ENCODE measurements at places on chromosomes 2 and 18.

- DNase-seq: no peak
Measured at GRCh38 chr18:25786758-25787157, 303.7 kb downstream of the SS18 start.

DNA sequence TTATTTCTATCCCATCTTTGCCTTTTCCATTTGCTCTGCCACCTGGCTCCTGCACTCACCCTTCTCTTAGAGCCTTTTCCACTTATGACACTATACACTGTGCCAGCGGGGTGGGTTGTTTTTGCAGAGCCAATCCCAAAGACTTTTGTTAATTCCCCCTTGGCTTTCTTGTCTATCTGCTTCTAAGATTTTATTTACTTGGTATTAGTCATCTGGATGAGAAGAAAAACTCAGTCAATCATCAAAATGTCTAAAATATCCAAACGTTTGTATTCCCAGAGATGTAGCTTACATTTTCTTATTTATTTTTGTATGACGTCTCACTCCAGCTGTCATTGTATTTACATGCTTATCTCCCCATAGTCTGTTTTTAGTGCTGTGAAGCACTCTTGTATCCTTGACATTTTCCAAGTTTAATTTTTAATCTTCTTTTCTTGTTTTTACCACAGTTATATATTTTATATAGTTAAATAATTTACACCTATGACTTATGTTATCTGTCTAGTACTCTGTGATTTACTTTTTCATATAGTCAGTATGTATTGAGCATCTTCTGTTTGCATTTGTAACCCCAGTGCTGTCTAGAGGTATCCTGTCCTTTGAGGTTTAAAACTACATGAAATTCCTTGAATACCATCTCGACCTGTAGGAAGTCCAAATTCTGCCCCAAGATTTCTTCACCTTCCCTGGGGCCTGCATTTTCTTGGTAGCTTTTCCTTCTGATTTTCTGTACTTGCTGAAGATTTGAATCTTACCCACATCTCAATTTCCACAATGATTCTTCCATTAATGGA lies 55.1 kb downstream of the COL4A3 start:
- no peak for DNase-seq

DNA sequence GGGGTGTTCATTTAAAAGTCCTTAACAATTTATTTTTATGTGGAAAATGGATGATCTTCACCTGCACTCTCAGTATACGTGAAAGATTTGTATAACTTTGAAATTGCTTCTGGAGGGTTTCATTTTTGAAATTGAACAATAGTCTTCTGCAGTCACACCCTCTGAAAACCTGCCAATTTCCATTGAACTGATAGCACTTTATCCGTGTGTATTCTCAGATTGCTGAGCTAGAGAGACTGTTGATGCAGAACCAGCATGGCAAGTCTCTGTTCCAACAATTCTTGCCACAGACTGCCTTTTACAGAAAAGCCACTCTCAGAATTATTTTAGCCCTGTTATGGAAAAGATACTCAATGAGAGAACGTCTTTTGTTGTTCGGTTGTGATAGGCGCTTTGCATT lies 6.6 kb upstream of the GULP1 start:
- DNase-seq: no peak

- no peak for DNase-seq
Measured at GRCh38 chr2:16649353-16650286, 16.0 kb downstream of the CYRIA start.

DNA sequence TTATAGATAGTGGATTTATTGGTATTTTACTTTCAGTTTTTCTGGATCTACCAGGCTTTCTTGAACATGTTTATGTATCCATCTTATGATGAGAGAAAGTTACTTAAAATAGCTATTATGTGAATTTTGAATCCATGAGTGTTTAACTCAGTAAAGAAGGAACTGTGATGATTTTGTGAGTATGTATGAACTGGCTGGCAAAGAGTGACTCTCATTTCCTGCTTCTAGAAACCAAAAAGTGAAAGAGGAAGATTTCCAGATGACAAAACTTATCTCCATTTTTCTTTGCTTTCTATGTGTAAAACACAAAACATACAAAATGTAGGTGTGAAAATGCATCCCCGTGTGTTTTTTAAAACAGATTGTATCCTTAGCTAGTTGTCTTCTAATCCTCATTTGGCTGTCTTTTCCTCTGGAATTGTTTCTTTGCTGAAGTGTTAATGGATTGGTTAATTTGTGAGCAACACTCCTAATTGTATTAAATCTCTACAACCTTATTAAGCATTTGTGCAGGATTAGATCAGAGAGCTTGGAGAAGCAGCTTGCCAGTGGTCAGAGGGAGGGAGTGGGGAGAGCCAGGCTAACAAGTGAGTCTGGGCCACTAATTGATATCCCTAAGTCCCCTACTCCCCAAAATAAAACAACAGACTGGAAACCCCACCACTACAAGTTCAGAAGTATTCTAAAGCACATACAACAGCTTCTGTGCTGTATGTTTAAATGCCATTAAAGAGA lies 23.9 kb downstream of the PTPRM start:
- DNase-seq: no peak

DNA sequence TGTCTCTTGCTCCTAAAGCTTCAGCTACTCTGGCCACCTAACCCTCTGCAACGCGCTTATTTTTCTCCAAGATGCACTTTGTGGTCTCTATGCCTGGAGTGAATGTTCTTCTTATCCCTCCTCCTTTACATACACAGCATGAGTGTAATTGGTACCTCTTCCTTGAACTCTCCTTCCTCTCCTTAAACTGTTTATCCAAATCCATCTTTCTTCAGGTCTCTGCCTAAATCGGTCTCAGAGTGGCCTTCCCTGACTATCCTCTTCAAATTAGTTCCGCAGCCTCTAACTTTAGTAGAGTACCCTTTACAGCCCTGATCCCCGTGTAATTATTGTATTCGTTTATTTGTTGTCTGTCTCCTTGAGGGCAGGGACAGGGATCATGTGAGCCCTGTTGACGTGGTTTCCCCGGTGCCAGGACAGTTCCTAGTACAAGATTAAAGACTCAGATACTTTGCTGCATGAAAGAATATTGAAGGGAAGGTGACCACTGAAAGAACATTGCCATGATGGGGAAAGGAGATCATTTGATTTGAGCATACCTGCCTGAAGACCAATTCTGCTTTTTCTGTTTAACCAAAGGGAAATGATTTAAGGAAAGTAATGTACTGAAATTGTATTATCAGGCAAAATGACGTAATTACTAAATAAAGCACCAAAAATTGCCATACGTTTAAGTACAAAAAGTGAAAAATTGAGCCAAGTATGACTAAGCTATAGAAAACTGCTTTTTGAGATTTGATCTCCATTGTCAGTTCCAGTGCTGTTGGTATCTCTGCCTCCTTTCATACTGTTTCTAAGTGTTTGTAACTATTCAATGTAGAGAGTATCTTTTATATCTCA lies 1.2 kb downstream of the CNOT9 start:
- no peak for DNase-seq

DNA sequence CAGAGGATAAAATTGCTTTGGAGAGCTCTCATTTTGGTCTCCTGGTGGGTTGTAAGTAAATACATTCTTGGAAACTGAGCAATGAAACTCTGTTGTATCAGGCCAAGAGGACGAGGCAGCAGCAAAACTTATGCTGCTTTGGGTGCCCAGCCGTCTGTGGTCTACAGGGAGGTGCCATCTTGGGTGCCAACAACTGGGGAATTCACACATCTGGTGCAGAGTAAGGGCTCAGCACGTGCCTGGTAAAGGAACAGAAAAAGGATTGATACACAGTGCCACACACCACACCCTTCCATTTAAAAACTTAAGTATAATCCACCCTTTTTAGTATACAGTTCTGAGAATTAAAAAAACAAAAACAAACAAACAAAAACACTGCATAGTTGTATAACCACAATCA lies 221.9 kb downstream of the TSN start:
- no peak for DNase-seq

GRCh38 chr2:119264781-119265692 lies 41.4 kb downstream of the STEAP3 start:
- DNase-seq: no peak

DNA sequence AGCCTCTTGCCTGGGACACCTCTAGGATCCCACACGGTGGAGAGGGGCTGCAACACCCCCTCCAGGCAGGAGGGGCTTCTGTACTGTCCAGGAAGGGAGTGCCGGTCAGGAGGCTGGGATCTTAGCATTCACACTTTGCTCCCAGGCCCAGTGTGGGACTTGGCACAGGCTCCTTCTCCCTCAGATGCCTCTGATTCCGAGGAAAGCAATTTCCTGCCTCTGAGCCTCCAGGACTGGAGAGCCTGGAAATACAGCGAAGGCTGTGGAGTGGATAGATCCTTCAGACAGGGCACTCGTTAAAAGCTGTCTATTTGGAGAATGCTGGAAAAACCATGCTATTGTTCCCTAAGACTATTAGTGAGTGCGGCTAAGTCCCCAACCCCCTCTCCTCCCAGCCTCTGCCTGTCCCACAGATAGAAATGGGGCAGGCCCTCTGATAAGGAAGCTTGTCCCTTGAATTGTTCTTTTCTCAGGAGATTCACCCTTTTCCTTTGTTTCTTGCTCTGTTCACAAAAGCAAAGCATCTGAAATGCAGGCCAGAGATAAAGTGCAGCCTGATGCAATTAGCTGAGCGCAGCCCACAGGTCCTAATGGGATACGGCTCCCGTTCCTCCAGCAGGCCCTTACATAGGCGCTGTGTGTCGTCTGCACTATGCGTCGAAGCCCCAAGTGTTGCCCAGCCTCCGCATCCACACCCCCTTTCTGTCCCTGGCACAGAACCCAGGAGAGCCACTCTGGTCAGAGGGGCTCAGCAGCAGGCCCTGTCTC lies 252.2 kb downstream of the KLHL29 start:
- DNase-seq: no peak

GRCh38 chr2:123500988-123501387 lies 524.1 kb upstream of the CNTNAP5 start:
- no peak for DNase-seq

All from stimulated activated CD4-positive, alpha-beta T cell treated with anti-CD3 and anti-CD28 coated beads, Interleukin-12 subunit alpha, Interleukin-12 subunit beta, amount 100 ng/mL, for 24 hours (primary cell).